T-helper 2 cell (primary cell): ENCODE measurements at places on chromosomes 7 and 10.

- DNase-seq = no peak
These were observed 30.6 kb downstream of the CYP2W1 start for GRCh38 chr7:1013581-1013980.

GRCh38 chr7:29926741-29927140 is 62.9 kb downstream of the SCRN1 start:
- DNase-seq = no peak

GRCh38 chr10:49186613-49187012 is 1.6 kb downstream of the TMEM273 start:
- no peak for DNase-seq

- no peak for DNase-seq
These were observed 63.3 kb downstream of the AKR1B1 start for GRCh38 chr7:134395604-134396003.

- no peak for DNase-seq
These were observed 98.6 kb upstream of the PHYHIPL start for GRCh38 chr10:59077855-59078254.

DNA sequence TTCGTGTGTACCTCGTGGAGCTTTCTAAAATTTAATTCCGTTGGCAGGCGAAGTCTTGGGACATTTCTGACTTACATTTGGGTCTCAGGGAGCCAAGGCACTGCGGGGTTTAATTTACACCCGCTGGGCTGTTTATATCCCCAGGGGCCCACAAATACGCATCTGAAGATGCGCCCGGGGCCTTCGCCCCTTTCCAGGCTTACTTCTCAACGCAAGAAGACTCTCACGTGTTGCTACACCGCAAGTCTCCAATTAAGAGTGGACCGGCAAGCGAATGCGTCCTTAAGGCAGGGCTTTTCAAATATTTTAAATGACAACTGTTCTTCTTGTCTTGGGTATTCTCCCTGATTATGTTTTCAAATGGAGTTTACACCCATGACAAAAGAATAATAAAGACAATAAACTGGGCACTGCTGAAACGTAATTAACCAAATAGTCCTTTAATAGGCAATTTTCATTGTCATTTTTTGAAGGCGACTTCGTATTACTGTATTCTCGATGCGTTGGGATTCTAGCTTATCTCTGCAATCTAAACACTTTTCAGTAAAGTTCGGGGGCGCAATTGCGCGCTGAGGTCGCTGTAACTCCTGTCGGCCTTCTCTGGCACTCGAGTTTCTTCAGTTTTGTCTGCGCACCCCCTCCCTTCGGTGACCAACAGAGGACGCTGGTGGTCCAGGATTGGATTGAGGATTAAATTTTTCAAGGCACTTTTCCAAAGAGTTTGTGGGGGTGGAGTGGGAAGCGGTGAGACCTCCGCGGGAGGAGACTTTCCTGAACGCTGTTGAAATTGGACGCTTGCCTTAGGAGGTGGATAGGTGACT is 837 bp upstream of the IGFBP3 start:
- DNase-seq = no peak

DNA sequence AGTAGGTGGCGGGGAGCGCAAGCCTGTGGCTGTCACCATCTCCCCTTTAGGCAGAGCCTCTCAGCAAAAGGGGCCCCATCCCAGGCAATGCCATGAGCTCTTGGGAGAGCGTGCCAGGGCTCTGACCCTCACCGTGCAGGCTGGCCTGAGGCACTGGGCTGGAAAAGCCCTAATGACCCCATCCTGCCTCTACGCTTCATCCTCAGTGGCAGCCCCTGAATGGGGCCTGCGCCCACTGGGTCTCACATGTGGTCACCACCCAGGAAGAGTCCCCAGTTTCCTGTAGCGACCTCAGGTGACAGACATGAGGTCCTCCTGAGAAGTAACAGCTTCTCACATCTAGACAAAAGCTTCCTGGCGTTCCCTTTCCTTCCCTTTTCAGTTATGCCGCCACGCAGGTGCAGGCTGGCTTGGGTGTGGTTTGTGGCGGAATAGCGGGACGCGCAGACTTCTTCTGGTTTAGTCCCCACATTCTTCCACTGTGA is 59.2 kb downstream of the CLEC2L start:
- DNase-seq = no peak

- DNase-seq = no peak
These were observed 27.1 kb downstream of the RBM17 start for GRCh38 chr10:6115824-6116350.

DNA sequence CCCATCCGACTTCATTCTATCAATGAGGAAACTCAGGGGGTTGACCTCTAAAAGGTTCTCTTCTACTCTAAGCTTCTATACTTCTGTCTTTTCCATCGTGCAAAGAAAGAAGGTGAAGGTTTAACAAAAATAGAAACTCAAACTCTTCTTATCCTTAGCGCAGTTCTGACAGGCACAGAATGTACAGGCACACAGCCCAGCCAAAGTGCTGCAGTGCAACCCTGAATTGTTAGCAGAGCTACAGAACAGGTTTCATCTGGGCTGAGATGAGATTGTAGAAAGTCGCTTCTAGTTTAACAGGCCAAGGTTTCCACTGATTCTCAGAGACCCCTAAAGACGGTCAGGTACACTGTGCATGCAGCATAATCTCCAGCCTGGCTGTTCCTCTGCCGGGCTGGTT is 79.3 kb upstream of the AFAP1L2 start:
- DNase-seq = no peak

- no peak for DNase-seq
These were observed 67.8 kb upstream of the ATP6V0A4 start for GRCh38 chr7:138865843-138866242.

- DNase-seq = no peak
These were observed 58.4 kb upstream of the FGL2 start for GRCh38 chr7:77258014-77258413.

DNA sequence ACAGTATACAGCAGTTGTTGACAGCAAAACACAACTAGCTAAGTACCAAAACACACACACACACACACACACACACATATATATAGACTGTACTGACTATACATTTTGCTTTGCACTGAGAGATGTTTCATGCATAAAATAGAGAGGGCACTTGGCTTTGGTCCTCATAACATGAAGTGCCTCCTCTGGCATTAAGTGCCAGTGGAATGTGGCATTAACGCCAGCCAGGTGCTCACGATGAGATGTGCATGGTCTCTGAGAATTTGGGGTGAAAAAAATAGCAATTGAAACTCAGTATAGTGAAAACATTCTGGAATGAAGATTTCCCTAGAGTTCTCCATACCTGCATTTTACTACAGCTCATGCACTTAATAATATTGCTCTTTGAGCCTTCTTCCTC is 70.0 kb upstream of the INSYN2A start:
- DNase-seq = no peak

- no peak for DNase-seq
These were observed 5.9 kb downstream of the ADK start for GRCh38 chr10:74156919-74157289.

DNA sequence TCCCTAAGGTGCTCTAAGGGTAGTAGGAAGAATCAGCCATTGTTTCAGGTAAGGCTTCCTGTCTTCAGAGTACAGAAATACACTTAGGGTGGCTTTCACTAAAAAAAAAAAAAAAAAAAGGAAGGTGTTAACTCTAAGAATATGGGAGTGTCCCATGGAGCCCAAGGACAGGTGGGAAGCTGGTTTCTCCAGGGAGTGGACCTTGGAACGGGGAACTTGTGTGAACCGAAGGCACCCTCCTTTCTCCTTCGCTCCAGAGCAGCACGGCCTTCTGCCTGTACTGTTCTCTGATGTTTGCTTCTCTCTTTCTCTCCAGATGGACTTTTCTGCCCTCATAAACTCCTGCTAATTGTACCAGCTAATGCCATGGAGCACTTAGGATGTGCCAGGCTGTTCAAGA is 6.2 kb downstream of the OPALIN start:
- DNase-seq = no peak

DNA sequence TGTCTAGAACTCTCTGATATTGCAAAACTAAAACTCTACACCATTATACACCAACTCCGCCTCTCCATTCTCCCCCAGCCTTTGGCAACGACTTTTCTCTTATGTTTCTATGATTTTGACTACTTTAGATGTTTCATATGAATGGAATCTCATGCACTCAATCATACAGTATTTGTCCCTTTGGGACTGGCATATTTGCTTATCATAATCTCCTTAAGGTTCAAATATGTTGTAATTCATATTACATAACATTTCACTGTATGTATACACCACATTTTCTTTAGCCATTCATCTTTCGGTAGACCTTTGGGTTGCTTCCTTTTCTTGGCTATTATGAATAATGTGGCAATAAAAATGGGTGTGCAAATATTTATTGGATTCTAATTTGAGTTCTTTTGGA is 164.4 kb downstream of the ARL4A start:
- DNase-seq = no peak

DNA sequence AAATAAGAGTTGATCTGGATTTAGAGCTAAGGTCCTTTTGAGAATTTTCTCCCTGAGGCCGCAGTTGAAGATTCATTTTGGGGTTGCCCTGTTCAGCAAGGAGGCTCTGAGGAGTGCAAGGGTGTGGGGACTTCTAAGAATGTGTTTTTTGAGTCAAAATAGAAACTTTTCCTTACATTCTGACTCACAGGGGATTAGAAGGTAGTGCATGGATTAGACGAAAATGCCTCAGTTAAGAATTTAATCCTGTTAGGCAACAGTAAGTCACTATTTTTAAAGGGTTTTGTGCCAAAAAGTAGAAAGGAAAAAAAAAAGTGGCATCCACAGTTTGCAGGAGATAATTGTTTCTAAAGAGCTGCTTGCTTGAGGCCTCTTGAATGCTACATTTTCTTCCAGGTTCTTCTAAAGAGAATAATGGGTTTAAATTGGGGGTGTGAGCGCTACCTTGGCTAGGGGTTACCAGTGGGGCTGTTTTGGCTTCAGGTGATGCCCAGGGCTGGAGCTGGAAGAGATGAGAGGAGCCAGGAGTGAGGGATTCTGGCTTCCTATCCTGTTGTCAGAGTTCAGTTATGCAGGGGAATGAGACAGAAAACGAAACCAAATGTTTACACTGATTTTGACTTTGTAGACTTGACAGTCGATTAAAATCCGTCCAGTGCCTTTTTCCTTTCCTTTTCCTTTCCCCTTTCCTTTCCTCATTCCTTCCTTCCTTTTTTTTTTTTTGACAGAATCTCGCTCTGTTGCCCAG is 52.9 kb downstream of the BAMBI start:
- DNase-seq = no peak

- DNase-seq = no peak
These were observed 39.0 kb downstream of the SEM1 start for GRCh38 chr7:96670338-96671289.

DNA sequence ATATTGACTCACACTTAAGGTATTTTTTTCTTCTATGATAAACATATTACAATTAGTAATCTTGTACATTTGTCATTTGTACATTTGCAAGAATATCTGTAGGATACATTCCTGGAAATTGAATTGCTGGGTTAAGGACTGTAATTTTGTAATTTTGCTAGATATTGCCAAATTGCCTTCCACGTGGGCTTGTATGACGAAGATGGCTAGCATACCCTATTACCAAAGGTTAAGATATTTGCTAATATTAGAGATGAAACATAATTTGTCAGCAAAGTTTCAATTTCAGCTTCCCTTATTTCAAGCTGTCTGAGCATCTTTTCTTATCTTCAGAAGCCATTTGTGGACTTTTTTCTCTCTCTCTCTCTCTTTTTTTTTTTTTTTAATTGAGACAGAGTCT is 1.0 kb upstream of the LYZL2 start:
- DNase-seq = no peak

GRCh38 chr7:25881317-25882037 is 270.5 kb upstream of the NFE2L3 start:
- DNase-seq = no peak

DNA sequence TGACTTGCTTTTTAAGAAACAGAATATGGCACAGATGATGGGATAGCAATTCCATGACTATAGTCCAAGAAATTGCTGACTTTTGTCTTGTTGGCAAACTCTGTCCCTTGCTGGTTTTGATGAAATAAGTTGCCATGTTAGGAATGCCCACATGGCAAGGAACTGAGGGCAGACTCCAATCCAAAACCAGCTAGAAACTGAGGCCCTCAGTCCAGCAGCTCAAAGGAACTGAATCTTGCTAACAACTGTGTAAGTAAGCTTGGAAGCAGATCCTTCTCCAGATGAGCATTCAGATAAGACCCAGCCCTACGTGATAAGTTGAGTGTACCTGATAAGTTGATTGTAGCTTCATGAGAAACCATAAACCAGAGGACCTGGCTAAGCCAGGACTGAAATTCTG is 64.3 kb upstream of the BMPER start:
- DNase-seq = no peak

- no peak for DNase-seq
These were observed 342.2 kb downstream of the GATA3 start for GRCh38 chr10:8396675-8397074.

DNA sequence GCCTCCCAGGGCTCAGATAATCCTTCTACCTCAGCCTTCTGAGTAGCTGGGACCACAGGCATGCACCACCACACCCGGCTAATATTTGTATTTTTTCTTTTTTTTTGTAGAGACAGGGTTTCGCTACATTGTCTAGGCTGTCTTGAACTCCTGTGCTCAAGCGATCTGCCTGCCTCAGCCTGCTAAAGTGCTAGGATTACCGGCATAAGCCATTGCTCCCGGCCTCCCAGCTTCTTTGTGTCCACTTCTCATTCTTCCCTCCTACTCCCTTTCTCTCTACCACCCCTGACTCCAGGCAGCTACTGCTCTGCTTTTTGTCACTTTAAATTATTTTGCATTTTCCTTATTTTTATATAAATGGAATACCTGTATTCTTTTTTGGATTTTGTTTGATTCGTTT is 83.4 kb downstream of the PALS2 start:
- no peak for DNase-seq

GRCh38 chr7:40749877-40750276 is 615.1 kb downstream of the SUGCT start:
- no peak for DNase-seq

- no peak for DNase-seq
These were observed 56.7 kb downstream of the LAMB4 start for GRCh38 chr7:108073305-108074070.

DNA sequence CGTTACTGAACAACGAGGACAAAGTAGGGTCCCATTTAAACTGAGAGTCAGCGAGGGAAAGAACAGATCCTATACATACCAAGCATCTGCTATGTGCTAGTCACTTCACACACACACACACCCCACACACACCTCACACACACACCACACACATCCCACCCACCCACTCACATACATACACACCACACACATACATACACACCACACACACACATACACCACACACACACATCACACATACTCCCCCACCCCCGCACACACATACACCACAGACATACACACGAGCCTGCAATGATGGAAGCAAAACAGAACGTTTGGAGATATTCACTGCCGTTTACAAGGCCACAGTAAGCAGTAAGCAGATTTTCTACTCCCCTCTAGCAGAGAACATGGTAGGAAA is 607 bp upstream of the GRB10 start:
- no peak for DNase-seq

DNA sequence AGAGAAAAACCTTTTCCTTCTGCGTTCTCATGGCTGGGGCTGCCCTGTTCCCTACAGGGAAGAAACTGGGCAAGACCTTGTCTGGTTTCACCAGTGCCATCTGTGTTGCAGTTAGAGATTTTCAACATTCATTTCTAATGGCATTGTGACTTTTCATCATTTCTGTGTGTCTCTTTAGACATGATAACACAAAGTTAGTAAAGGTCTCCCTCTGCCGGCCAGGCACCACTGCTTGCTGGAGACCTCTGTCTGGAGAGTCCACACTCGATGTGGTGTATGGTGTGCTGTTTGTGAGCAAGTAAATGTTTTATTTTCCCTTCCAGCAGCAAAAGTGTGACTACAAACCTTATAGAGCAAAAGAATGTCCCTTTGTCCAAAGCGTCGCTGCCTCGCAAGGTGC is 213.5 kb downstream of the PAXIP1 start:
- no peak for DNase-seq
